ENCODE measurements at places on chromosomes 1 and 21.

DNA sequence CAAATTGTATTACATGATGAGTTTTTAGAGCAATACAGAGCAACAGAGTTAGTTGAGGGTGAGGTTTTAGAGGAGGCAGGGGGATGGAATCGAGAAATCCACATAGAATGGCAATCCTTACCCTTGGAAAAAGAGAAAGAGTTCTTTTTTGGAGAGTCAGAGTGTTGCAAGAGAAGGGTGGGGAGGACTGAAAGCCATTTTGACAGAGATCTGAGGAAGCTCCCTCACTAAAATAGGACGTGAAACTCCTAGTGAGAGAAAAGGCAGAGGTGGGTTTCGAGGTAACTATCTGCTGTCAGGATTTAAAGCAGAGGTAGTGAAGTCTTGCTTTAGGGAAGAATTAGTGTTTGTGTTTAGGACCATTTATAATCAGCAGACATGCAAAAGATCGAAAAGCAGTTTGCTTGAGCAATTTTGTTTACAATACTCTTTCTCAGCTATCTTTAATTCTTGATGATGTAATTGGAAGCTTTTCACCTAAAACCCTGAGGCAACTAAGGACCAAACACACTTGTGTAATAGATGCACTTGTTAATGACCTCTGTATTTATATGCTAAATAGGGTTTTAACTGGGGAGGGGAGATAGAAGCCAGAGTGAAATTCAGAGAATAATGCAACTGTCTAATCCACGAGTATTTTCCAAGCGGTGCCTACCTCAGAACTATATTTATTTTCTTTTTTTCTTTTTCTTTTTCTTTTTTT lies 20.0 kb downstream of the ADAMTS5 start:
- no peak for DNase-seq

DNA sequence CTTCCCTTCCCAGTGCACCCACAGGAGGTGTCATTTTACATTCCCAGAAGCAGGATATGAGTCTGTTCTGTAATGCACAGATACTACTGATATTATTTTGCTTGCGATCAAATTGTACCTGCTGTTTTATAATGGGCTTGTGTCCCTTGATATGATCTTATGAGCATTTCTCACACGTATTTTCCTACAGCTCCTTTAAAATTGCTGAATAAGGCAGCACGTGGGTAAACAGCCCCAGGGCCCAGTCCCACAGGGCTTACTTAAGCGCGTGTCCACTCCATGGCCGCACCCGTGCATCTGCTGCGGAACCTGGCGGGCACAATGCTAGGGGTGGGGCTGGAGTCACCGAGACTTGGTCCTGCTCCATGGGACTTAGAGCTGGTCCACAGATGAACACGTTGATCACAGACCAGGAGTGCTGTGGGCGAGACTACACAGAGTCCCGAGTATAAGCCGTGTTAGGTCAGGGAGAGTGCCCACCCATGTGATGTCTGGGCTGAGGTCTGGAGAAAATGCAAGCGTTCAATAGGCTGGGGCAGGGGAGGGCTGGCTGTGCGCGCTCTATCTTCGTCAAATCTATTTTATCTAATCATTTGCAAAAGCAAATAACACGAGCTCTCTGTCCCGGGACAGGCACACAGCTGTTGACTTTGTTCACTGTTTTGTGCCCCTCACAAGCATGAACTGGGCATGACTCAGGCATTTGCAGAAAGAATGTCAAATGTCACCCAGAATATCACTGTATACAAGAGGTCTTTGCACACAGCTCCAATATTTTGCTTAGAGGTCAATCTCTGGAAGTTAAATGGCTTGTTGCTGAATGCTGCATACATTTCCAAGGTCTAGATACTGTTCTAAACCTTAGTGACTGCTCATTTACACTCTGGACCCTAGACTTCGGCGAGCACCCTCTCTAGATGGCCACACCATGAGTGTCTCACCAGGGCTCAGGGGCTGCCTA lies 119.3 kb downstream of the CRYAA start:
- no peak for DNase-seq

DNA sequence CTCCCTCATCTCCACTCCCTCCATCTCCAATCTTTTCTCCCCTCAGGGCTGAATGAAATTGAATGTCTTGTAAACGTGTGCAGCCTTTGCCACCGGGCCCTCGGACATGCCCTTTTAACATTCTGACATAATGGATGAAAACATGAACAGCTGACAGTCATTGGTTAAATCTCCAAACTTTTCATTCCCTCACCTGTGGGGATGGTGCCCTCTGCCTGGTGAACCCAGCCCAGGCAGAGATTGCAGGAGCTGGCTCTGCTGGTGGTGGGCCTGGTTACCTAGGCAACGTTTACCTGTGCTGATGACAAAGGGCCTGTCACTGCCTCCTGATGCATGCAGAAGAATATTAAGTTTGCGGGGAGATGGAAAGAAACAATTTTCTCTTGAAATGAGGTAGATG lies 21.3 kb downstream of the ST6GALNAC3 start:
- no peak for DNase-seq

DNA sequence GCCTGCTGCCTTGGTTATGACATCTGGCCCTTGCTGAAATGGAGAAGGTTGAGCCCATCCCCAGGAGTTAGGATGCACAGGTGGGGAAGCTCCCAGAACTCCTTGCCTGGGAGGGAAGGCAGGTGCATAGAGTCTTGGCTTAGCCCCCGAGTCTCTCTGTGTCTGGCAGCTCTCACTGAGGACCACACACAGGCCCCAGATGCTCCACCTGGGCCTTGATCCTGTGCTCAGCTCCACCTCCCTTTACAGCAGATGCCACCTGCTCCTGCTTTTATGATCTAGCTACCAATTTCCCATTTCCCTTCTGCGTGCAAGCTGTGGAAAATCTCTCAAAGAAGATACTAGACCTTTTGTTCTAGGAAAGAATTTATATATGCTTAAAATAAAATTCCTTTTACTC lies 28.8 kb upstream of the KCNJ6 start:
- no peak for DNase-seq

DNA sequence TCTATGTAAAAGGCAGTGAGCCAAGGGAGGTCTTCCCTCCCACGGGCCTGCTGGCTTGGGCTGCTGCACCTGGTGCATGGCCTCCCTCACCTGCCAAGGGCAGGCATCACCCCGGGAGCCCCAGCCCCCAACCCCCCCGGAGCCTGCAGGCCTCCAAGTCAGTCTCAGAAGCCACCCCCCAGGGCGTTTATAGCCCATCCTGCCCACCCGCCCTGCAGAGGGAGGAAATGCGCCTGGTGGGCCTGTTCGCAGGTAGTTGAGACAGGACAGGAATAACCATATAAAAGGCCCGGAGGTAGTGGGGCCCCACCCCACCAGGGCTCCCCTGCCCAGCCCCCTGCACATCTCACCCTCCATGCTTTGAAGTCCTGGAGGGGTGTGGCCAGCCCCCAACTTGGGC lies 18.2 kb upstream of the ARF1 start:
- no peak for DNase-seq

GRCh38 chr21:43302062-43302700 lies 124.8 kb downstream of the SIK1 start:
- no peak for DNase-seq

- no peak for DNase-seq
These were observed 430.8 kb downstream of the PLPP3 start for GRCh38 chr1:56148326-56149193.

DNA sequence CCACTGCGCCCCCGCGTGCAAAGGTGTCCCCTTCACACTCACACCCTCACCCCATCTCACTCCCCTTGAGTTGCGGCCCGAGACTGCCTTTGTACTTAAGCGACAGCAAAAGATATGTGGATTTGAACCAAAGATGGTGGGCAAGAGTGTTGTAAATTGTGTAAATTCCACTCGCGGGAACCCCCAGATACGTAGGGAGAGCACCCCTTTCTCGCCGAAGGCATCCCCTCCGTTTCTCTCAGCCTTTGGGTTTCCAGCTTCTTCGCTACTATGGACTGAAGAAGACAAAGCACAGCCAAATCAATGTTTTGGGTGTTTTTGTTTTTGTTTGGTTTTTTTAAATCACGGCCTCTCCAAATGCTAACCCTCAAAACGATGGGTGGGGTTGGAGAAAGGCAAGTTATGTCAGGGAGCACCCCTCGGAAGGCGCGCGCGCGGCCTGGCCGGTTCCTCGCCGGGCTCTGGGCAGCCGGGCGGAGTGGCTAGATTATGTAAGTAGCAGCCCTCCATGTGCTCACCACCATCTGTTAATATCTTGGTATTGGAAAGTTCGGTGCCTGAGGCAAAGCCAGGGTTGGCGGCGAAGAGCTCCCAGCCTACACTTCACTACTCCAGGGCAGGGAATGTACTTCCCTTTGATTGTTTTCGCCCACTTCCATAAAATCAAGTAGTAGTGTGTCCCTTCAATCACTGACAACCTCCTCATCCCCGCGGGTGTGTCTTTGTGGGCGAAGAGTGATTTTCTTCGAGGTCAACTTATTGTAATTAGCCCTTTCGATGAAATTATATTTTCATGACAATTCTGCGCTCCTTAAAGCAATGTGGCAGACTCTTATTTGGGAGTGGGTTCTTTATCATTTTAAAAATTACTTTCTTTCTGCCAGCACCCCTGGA lies 4.0 kb upstream of the PROX1 start:
- DNase-seq = no peak

DNA sequence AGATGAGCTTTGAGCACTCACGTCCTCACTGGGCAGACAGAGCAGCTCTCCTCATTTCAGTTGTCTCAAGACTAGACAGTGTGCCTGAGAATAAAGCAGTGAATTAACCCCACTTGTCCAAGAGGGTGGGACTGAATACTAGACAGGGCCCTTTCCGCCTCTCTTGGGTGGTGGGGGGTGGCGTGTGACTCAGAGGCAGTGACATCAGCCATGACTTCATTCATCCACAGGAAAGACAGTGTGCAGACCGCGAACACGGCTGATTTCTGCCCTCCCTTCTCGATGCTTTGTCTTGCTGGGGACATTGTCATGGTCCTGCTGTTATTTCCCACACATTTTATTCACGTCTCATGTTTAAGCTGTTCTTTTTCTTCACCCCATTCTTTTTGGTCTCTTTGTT lies 64.9 kb downstream of the FGGY start:
- no peak for DNase-seq

DNA sequence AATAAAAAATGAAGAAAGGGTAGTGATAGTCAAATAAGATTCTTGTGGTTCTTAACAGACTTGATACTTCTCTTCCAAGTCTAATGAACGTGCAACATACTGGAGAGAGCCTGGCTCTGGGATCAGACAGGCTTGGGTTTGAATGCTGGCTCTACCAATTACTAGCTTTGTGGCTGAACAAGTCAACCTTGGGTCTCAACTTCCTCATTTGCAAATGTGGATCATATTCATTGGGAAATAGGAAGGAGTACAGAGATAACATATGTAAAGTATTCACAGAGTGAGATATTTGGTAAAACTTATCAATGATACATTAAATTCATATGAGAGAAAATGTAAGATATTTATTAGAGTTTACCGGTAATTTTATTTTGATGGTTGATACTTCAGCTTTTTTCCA lies 2.0 kb downstream of the EDEM3 start:
- no peak for DNase-seq

DNA sequence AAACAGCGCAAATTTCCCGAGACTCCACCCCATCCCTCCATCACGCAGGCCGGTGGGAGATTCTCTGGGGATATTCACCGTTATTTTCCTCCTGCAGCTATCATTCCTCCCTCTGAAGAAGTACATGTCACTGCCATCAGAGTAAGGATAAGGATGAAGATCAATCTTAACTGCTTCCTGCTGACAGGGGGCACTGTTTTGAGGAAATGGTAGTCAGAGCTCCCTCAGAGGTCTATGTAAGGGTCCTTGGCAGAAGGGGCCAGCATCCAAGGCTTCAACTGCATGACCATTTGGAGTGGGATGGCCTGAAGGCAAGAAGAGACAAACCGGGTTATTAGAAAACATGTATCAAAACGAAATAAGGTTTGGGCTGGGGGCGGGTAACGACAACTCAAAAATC lies 111.5 kb downstream of the KCNK1 start:
- no peak for DNase-seq

DNA sequence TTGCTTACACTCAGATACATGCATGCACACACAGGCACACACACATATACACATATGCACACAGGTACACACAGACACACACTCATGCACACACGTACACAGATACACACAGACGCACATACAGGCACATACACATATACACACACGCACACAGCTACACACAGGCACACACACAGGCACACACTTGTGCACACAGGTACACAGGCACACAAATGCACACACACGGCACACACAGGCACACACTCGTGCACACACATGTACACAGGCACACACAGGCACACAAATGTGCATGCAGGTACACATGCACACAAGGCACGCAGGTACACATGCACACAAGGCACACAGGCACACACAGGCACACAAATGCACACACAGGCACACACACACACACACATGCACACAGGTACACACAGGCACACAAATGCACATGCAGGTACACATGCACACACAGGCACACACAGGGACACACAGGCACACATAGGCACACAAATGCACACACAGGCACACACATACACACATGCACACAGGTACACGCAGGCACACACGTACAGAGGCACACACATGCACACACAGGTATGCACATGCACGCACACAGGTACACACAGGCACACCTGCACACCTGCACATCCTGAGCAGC lies 110.0 kb downstream of the WDR4 start:
- DNase-seq = no peak

GRCh38 chr1:154851392-154852177 lies 18.5 kb downstream of the KCNN3 start:
- no peak for DNase-seq

GRCh38 chr1:193448682-193449461 lies 262.5 kb upstream of the B3GALT2 start:
- no peak for DNase-seq

- DNase-seq = no peak
These were observed 1.4 kb downstream of the ZNF670 start for GRCh38 chr1:247077213-247077612.

DNA sequence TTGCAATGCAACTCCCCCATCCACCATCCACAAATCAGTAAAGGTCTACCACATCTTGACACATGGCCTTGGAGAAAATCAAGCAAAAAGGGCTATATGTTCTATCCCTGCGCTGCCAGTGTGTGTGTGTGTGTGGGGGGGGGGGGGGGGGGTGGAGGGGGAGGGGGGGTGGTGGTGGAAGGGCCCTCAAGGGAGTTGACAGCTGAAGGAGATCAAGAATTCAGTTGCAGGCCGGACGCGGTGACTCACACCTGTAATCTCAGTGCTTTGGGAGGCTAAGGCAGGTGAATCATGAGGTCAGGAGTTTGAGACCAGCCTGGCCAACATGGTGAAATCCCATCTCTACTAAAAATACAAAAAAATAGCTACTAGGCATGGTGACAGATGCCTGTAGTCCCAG lies 37.6 kb upstream of the CLIC4 start:
- DNase-seq = no peak

- no peak for DNase-seq
These were observed 56.6 kb downstream of the LTN1 start for GRCh38 chr21:28936036-28936435.

DNA sequence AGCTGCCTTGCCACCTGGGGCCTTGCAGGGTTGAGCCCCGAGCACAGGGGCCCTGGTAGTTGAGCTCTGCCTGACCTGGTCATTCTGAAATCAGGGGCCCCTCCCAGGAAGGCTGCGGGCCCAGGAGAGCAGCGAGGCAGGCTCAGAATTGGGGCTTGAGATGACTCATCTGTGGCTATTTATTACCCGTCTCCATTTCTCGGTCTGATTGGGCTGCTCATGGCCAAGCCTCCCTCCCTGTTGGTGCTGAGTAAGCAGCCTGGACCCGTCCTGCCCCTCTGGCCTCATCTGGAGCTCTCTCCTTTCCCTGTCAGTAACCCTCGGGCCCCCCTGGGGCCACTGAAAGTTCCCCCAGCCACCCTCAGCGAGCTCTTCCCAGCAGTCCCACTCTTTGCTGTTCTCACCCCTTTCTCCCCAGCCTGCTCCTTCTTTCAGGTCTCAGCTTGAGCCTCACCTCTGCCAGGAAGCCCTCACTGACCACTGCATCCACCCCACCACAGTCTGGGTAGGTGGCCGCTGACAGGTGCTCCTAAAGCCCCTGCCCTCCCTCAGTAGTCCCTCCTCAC lies 11.0 kb upstream of the TNFRSF8 start:
- no peak for DNase-seq
